ENCODE measurements at places on chromosomes 11 and 22.

GRCh38 chr11:130636722-130637464 lies 188.4 kb downstream of the ADAMTS15 start:
- no peak for DNase-seq

GRCh38 chr22:50688448-50688847 lies 15.8 kb downstream of the SHANK3 start:
- DNase-seq, result no peak

DNA sequence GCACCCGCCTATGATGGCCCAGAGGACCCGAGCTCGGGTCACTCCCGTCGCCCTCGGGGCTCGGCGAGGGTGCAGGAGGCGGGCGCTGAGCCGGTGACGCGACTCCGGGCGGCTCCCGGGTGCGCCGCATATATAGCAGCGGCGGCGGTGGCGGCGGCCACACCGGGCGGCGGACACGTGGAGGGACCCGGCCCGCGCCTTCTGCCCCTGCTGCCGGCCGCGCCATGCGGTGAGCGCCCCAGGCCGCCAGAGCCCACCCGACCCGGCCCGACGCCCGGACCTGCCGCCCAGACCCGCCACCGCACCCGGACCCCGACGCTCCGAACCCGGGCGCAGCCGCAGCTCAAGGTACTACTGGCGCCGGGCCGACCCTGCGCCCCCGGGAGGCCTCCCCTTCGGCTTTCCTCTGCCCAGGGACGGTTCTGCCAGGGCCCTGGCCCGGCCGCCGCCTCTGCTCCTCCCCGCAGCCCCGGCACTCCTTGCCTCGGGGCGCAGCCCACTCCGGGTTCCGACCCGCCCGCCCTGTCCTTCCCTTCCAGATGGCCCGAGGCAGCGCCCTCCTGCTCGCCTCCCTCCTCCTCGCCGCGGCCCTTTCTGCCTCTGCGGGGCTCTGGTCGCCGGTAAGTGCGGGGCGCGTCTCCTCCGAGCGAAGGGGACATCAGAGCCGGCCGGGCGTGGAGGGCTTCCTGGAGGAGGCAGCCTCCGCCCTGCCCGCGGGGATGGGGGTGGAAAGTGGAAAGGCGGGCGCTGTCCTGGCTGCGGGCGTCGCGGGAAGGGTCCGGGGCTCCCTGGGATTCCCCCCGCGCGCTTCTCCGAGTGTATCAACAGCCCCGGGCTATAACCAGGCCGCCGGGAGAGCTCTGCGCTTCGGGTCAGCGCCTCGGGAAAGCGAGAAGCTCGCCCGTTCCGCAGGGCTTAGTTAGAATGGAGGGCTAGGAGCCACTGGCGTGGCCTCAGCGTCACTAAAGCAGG lies at the start of gene GAL:
Gene GAL (plus strand): TSS at position 160 of the 972 bp plus-strand sequence. CDS start 380 bp downstream, at position 540.
- DNase-seq, result no peak

DNA sequence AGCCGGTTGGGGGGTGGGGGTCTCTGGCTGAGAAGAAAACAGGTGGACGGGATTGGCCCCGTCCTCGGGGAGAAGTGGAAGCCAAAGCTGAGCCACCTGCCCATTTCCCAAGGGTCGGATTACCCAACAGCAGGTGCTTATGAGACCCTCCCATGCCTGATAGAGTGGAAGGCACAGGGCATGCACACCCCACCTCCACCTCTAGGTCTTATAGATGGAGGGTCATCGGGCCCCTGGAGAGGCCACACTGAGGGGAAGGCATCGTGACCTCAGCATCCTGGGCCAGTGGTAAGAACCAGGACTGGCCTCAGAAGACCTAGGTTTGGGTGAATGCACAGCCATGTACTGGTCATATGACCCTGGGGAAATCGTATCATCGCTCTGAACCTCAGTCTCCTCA lies 85.9 kb downstream of the BUD13 start:
- DNase-seq, result peak; percentile 80

GRCh38 chr22:49871482-49871881 lies 17.8 kb downstream of the ZBED4 start:
- no peak for DNase-seq

- DNase-seq, result no peak
Observed at GRCh38 chr11:125162743-125163142, 1.8 kb upstream of the PKNOX2 start.

DNA sequence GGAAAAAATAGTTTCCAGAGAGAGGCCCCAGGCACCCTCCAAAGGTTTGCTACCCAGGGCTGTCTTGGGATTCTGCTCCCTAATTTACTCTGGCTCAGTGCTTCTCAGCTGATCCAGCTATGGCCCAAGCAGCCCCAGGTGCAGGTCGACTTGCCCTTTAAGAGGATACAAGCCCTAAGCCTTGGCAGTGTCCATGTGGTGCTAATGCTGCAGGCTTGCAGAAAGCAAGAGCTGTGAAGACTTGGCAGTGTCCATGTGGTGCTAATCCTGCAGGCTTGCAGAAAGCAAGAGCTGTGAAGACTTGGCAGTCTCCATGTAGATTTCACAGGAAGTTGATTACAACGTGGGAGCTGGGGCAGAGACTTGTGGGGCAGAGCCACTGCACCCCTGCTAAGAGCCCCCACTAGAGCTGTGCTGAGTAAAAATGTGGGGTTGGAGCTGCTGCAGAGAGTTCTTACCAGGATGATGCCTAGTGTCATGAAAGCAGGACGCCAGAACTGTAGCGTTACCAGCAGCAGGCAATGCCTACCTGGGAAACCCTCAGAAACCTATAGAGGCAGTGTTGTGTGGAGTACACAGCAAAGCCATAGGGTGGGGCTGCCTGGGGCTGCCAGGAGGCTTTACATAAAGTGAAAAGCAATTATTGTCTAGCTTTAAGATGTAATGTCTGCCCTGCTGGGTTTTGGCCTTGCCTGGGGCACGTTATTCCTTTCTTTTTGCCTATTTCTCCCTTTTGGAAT lies 16.1 kb upstream of the OR52K1 start:
- DNase-seq, result no peak

DNA sequence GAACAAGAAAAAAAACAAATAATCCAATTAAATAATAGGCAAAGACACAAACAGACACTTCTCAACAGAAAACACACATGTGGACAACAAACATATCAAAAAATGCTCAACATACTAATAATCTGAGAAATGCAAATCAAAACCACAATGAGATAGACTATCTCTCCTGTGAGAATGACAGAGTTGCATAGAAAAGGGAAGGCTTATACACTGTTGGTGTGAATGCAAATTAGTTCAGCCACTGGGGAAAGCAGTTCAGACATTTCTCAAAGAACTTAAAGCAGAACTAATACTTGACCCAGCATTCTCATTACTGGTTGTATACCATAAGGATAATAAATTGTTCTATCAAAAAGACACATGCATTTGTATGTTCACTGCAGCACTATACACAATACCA lies 637.8 kb upstream of the LUZP2 start:
- DNase-seq, result no peak

GRCh38 chr11:2305140-2305778 lies 3.4 kb downstream of the TSPAN32 start:
- DNase-seq, result peak; percentile 2

GRCh38 chr11:2375964-2376551 lies 1.1 kb upstream of the CD81 start:
- no peak for DNase-seq

- DNase-seq, result no peak
Observed at GRCh38 chr22:45892681-45893461, 84.1 kb downstream of the WNT7B start.

GRCh38 chr11:57778318-57779037 lies 16.9 kb downstream of the CTNND1 start:
- DNase-seq, result no peak

- DNase-seq, result no peak
Observed at GRCh38 chr11:6631361-6631890, 12.2 kb upstream of the TPP1 start.

GRCh38 chr22:44275631-44275995 lies 37.1 kb downstream of the SHISAL1 start:
- DNase-seq, result no peak

GRCh38 chr11:34433899-34434298 lies 4.8 kb upstream of the CAT start:
- no peak for DNase-seq

DNA sequence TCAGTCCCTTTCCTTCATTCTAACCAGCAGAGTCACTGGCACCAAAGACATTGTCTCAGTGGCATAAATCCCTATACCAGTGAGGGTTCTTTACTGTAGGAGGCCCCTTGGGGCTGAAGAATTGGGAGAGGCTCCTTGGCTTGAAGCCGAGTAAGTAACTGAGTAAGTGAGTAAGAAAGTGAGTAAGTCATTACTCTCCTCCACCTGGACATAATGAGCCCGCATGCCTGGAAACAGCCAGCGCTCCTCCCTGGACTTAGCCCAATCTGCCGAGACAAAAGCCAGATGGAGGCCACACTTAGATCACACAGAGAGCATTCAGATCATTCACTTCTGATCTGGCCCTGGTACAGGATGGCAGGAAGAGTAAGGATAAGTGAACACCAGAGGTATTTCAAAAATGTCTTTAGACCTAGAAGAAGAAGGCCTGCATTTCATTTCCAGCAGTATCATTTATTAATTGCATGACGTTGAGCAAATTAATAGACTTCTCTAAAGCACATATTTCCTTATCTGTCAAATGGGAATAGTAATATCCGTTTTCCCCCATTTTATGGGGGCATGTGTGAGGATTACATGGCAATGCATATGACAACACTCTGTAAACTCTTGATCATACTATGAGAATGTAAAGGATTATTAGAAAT lies 8.2 kb upstream of the MICAL3 start:
- DNase-seq, result no peak

DNA sequence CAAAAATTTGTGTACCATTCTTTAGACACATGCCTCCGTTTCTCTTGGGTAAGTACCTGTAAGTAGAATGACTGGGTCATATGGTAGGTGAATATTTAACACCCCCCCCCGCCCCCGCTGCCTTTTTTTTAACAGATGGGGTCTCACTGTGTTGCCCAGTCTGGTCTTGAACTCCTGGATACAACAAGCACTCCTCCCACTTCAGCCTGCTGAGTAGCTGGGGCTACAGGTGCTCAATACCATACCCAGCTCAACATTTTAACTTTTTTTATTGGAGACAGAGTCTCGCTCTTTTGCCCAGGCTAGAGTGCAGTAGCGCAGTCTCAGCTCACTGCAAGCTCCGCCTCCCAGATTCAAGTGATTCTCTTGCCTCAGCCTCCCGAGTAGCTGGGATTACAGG lies 32.5 kb downstream of the CECR2 start:
- DNase-seq, result no peak

DNA sequence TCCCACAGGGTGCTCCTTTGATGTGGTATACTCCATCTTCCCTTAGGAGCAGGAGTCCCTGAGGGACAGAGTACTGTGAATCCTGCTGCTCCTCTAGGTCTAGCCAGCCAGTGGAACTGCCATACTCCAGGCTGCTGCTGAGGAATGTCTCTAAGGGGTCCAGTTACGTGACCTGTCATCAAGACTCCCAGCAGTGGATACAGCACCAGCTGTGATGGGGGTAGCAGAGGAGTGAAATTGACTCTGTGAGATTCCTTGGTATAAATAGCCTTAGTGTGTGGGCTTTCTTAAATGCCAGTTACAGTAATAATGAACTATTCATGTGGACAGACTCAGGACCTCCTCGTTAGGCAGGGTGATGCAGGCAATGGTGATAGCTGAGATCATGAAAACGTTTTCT lies 140.4 kb upstream of the LUZP2 start:
- DNase-seq, result no peak

GRCh38 chr11:35971841-35972422 lies 28.1 kb downstream of the LDLRAD3 start:
- no peak for DNase-seq

GRCh38 chr22:37182949-37183245 lies 5.2 kb downstream of the C1QTNF6 start:
- DNase-seq, result no peak

GRCh38 chr11:44403587-44404273 lies 93.8 kb upstream of the ALX4 start:
- DNase-seq, result no peak

DNA sequence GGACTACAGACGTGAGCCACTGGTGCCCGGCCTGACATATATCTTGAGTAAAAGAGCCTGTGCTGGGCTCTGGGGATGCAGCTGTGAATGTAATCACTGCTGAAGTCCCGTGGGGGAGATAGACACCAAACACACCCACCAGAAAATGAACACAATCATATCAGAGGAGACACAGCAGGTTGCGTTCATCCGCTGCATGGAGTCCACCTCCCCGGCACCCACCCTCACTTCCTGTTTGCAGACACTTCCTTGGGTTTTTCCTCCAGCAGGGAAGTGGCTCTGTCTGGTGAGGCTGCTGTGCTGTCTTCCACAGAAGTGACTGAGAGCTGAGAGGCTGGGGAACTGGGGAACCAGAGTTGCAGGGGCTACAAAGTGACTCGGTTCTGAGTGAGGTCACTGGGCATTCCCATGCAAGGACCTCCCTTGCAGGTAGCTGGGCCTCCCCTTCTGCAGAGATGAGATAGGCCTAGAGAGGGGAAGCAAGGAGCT lies 7.2 kb downstream of the MICALL1 start:
- DNase-seq, result no peak

- DNase-seq, result no peak
Observed at GRCh38 chr11:88689548-88690240, 352.2 kb upstream of the CTSC start.

- no peak for DNase-seq
Observed at GRCh38 chr22:39958009-39958711, 2.0 kb upstream of the TMA7B start.

DNA sequence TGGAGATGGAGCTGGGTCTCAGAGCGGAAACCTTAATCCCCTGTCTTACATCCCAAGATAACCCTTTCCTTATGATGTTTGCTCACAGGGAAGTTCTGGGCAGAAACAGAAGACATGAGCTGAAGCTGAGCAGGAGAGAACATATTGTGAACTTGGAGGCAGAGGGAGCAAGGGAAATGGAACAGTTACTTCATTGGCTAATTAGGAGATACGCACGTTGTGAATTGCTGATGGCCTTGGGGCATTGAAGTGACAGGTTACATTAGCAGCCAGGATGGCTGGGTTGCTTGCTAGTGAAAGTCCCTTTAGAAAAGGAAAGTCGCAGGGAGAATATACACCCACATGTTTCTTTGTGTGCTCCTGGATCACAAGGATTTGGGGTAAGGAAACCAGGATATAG lies 48.7 kb downstream of the TENM4 start:
- DNase-seq, result no peak

- DNase-seq, result no peak
Observed at GRCh38 chr11:78573681-78574080, 983 bp downstream of the NARS2 start.

DNA sequence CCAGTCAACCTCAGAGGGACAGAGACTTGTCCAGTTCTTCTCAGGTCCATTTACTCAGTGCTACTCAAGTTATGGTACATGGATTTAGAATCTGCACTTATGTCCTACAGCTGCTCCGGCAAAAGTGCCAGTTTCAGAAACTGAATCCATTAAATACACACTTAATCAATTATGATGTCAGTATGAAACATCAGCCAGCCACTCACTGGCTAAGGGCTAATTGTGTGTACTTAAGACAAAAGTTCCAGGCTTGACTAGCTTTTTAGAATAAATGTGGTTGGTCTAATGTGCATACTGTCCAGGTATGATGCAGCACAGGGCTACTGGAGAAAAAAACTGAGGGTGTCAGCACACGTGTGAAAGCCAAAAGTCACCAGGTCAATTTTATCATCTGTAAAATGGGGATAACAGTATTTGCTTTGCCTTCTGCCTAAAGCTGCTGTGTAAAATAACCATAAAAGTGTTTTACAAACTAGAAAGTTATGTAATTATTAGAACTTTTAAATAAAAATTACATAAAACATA lies 55.4 kb upstream of the CYP2D6 start:
- no peak for DNase-seq

Data from NCI-H2171 (cell line).